ENCODE measurements at places on chromosomes 16 and 17.

DNA sequence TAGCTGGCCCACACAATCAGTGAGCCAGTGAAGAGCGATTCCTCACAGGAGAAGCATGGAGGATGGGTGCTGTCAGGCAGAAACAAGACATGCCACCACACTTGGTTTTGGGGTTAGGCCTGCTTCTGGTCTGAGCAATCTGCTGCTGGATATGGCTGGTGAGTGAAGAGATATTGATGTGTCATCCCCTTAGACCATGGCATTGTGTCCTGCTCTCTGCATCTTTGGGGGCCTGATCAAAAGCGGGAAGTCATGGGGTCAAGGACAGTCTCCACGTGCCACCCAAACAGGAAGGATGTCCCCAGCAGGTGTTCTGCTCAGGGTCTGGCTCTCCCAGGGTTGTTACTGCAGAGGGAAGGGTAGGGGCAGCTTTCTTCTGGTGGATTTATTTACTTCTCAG lies 140.7 kb downstream of the PRKCB start:
- DNase-seq = no peak

- no peak for DNase-seq
These were observed 1.5 kb downstream of the TMEM100 start for GRCh38 chr17:55720919-55721836.

- DNase-seq = no peak
These were observed 146.1 kb upstream of the GSE1 start for GRCh38 chr16:85466989-85467388.

DNA sequence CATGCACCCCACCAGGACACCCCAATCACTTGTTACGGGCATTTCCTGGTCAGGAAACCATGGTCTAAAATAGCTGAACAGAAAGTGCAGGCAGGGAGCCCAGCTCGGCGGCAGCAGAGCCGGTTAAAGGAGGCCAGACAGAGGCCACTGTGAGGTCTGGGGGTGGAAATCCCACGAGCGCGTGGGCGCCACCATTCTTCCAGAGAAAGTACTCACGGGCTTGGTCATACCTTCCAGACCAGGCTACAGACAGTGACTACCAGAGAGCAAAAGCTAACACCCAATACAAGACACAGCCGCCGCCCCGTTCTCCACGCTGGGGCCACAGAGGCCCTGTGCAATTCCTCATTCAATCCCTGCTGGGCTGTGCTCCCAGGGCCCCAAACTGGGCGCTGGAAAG lies 11.9 kb downstream of the CEP131 start:
- DNase-seq = no peak

GRCh38 chr17:33970279-33970678 lies 284.8 kb upstream of the CCL2 start:
- DNase-seq = no peak

GRCh38 chr17:54932711-54933110 lies 32.1 kb downstream of the TOM1L1 start:
- no peak for DNase-seq

- no peak for DNase-seq
These were observed 21.4 kb downstream of the BAIAP2 start for GRCh38 chr17:81056312-81056711.

DNA sequence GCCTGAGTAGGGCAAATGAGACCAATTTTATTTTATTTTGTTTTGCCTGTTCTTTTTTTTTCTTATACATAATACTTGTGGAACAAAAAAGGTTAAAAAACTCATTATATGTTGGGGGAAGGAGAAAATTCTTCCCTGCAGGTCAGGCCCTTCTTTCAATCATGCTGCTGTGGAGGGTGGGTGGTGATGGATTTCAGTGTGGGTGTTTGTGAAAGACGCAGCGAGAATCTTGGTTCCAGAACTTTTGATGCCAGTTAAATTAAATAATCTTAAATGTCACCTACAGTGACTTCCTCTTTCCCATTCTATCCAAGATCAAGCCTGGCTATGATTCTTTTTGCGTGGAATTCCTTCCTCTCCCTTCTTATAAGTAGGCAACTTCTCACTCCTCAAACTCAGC lies 595.8 kb upstream of the EEF2KMT start:
- no peak for DNase-seq

DNA sequence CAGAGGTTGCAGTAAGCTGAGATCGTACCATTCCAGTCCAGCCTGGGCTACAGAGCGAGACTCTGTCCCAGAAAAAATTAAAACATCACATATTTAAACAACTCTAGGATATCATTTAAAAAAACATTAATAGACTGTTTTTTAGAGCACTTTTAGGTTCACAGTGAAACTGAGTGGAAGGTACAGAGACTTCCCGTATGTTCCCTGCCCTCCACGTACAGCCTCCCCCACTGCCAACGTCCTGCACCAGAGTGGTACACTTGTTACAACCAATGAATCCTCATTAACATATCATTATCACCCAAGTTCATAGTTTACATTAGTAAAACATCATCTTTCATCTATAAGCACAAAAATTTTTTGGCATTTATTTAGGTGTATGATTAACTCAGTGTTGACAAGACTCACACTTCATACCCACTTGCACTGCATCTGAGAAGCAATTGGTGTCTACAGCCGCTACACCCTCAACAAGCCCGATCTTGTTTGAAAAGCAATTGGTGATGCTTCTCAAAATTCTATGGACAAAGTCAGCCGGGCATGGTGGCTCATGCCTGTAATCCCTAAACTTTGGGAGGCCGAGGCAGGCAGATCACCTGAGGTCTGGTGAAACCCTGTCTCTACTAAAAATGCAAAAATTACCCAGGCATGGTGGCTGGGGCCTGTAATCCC lies 39.9 kb upstream of the STH start:
- no peak for DNase-seq

GRCh38 chr16:79673635-79674034 lies 73.1 kb upstream of the MAF start:
- DNase-seq = no peak

GRCh38 chr16:54939510-54940278 lies 9.0 kb downstream of the IRX5 start:
- DNase-seq = no peak

GRCh38 chr16:53817812-53818550 lies 114.0 kb downstream of the FTO start:
- DNase-seq = no peak

DNA sequence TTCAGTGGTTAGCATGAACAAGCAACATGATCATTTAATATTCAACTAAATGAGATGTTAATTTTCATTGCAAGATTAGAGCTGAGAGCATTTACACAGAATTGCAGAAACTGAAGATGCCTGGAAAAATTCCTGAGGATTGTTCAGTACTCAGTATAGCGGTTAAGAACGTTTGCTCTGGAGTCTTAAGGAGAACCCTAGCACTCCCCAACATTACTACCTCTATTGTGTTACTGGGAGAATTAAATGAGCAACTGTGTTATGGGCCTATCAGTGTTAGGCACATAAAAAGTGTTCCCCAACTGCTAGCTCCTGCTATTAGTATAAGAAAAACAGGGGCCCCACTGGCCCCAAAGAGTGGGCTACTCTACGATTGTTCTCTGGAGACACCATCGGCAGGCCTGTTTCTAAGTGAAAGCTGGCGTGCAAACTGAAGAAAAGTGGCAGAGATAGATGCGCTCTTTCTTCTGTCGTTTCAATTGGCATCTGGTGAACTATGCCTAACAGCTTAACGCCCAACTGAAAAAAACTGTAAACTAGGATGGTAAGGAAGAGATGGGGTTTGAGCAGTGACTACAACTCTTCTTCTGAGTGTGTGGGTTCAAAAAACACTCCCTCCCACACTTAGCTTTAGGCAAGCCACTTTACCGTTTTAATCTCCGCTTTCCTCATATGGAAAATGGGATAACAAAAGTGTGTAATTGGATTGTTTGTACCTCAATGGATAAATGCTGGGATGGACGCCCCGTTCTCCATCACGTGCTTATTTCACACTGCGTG lies 1.3 kb downstream of the CDR2 start:
- no peak for DNase-seq

DNA sequence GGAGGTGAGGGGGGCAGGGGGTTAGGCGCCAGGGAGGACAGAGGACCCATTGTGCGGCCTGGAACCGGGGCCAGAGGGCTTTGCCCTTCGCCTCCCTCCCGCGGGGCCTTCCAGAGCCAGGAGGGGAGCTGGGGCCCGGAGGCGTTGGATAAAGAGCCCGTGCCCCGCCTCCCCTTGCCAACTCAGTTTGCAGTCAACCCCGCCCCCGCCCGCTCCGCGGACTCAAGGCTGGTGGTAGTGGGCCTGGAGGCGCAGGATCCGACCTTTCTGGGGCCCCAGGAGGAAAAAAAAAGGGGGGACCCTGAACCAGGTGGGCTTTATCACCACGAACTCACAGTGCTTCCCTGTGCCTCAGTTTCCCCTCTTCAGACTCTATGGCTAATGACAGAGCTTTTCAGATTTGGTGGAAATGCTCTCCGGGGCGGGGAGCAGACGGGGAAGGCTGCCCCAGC lies 2.0 kb upstream of the SPHK1 start:
- DNase-seq = no peak

DNA sequence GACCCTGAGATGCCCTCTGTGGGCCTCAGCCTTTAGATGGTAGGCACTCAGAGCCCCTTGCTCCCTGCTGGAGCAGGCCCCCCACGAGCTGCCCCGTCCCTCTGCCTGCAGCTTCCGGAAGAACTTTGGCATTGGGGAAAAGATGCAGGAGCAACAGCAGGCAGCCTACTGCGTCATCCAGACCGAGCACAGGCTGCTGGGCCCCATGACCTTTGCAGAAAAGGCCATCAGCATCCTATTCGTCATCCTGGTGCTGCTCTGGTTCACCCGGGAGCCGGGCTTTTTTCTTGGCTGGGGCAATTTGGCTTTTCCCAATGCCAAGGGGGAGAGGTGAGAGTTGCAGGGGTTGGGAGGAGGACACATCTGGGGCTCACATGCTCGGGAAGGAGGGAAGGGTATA lies 12.7 kb upstream of the FOXN1 start:
- no peak for DNase-seq

GRCh38 chr17:69949496-69949895 lies 125.5 kb upstream of the KCNJ16 start:
- DNase-seq = no peak

DNA sequence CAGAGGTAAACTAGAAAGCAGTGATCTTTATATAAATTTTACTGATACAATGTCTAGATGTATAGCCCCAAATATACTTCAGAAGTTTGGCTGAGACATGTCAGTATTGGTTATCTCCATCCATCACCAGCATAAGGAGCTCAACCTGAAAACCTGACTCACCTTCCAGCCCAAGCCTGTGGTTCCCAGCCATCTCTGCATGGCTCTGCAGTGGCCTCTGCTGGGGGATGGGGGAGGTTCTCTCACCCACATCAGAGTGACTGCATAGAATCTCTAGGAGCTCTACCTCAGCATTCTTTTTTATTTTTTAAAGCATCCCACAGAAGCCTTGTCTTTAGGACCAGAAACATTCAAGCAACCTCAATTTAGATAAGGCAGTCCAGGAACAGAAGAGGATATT lies 27.3 kb downstream of the USP7 start:
- peak; percentile 82 for DNase-seq

- no peak for DNase-seq
These were observed 24.0 kb downstream of the PARN start for GRCh38 chr16:14606102-14606501.

DNA sequence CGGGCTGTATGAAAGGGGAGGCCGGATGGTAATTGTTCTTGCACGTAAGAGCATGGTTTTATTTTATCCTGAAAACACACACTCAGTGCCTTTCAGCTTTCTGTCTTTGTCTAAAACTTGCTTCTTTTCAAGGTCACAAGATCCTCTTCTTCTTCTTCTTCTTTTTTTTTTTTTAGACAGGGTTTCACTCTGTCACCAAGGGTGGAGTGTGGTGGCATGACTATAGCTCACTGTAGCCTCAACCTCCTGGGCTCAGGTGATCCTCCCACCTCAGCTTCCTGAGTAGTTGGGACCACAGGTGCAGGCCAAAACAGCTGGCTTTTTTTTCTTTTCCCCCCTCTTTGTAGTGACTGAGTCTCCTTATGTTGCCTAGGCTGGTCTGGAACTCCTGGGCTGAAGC lies 15.9 kb upstream of the ZNF629 start:
- DNase-seq = no peak

- DNase-seq = no peak
These were observed 44.9 kb downstream of the CDRT4 start for GRCh38 chr17:15422392-15422965.

DNA sequence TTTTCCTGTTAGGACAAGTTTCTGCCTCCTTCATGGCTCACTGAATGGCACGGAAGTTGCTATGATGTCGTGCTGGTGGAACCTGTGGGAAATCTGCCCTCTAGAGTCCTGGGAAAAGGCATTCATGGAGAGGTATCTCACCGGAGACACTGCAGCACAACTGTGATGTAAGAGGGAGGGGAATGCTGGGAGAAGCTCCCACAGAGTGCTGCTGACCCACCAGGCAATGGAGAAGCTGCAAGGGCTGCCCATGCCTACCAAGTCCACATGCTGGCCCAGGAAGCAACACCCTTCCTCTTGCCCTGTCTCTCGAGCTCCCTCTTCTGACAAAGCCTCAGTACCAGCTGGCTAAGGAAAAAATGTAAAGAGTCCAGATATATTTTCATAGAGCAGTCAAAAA lies 45.2 kb upstream of the SLC5A11 start:
- no peak for DNase-seq

GRCh38 chr16:80323808-80324195 lies 217.0 kb upstream of the DYNLRB2 start:
- no peak for DNase-seq

- no peak for DNase-seq
These were observed 12.2 kb downstream of the MYH13 start for GRCh38 chr17:10360578-10360977.

GRCh38 chr16:85931596-85932402 lies 32.8 kb downstream of the IRF8 start:
- DNase-seq = no peak

DNA sequence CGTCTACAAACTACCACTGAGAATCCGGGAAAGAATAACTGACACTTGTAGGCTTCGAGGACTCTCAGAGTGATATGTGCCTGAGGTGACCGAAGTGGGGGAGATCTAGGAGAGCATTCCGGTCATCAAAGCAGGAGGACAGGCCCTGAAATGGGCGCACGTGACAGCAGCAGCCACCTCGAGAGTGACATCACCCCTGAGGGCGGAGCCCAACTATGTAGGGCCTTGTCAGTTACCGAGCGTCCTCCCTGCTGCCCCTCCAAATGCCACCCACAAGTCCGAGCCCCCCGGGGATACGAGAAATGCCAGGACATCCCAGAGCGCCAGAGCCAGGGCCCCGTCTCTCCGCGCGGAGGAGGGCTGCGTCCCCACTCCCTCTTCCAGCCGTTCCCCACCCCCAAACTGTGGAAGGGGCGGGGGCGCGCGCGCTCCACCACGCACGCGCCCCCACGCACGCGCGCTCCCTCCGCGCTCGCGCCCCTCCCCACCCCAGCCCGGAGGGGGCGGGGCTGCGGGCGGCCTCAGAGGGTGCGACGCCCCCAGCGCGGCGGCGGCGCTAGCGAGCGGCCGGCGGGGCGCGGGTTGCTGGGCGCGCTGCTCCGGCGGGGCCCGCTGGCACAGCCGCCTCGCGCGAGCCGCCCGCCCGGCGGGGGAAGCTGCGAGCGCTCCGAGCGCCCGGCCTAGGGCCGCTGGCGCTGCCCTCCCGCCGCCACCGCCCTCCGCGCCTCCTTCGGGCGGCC lies at the start of gene TANC2:
TANC2 (plus strand) TSS at position 550 of the 740 bp plus-strand sequence. CDS start 43,325 bp downstream, outside the sequence.
- peak; percentile 89 for DNase-seq

All from activated CD8-positive, alpha-beta memory T cell treated with anti-CD3 and anti-CD28 coated beads for 24 hours (primary cell).